Bone marrow (tissue), 2 donors: ENCODE measurements at places on chromosomes 3 and 15.

- DNase-seq = peak; percentile 24
These were observed 101.6 kb downstream of the CPN2 start for GRCh38 chr3:194249323-194250097.

DNA sequence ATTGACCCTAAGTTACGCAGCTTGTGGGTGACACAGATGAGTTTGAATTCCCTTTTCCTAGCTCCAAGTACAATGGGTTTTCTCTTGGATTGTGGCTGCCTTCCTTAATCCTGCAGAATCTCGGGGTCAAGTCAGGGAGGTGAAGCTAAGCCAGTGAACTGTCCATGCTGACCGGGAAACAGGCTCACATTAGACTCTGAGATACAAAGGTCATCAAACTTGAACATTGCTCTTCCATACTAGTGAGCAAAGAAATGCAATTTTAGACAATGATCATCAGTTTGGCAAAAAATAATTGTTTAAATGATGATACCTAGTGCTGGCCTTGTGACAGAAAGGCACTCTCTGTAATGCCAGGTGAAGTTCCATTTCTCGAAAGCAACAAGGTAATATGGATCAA lies 31.6 kb downstream of the SLC6A1 start:
- DNase-seq = no peak

- DNase-seq = no peak
These were observed 98.6 kb upstream of the ABHD17C start for GRCh38 chr15:80596521-80596976.

GRCh38 chr3:188577539-188577938 lies 423.6 kb downstream of the LPP start:
- DNase-seq = no peak

DNA sequence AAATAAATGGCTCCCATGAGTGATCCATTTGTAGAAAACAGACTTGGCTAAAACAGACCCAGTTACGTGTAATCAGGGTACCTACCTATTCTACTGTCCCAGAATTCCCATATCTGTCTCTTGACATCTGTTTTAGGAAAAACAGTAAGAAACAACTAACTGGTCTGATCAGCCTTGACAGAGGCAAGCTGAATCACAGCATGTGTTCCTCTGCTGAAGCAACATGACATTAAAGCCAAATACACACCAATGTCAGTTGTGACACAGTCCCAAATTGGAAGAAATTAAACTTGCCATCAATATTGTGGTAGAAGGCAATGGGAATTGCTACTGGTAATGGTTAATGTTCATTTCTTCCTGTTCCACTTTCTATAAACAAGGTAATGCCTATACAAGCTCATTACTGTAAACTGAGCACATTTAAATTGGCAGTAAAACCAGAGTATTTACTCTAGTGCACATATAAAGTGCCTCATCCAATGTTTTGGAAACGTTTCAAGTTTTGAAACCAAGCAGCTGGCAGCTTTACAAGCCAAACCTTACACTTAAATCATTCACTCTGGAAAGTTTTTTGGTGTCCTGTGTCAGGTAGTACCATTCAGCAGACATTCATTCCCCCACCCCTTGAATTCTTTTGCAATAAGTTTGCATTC lies 27.0 kb downstream of the ALDH1A2 start:
- DNase-seq = no peak

DNA sequence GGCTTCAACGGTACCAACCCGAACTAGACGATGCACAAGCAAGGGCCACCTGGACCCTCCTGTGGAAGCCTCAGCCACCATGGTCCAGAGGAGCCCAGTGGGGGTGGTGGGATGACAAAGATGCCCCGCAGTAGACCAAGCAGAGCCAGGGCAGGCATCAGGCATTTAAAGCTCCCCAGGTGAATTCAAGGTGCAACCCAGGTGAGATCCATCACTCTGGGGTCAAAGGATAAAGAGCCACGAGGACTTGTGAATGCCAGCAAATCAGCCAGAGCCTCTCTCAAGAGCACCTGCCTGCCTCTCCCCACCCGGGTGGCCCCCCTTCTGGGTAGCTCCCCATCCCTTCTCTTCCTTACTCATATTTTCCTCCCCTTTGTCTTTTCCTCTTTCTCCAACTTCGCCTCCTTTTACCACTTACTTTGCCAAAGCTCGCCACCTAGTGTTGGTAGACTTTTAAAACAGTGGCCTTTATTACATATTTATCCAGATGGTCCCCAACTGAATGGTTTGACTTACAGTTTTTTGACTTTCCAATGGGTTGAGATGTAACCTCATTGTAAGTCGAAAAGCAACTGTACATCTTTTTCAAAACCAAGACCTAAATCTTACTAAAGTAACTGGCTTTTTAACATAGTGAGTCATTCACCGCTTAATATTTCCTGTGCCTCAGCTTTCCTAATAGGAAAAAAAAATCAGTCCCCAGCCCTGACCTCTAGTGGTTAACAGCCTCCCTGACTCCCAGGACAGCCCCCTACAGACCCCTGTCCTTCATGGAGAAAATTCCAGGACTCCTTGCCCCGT lies 18.8 kb downstream of the PLA2G4F start:
- DNase-seq = peak; percentile 23

GRCh38 chr3:43873723-43874122 lies 183.0 kb downstream of the ABHD5 start:
- DNase-seq = no peak

DNA sequence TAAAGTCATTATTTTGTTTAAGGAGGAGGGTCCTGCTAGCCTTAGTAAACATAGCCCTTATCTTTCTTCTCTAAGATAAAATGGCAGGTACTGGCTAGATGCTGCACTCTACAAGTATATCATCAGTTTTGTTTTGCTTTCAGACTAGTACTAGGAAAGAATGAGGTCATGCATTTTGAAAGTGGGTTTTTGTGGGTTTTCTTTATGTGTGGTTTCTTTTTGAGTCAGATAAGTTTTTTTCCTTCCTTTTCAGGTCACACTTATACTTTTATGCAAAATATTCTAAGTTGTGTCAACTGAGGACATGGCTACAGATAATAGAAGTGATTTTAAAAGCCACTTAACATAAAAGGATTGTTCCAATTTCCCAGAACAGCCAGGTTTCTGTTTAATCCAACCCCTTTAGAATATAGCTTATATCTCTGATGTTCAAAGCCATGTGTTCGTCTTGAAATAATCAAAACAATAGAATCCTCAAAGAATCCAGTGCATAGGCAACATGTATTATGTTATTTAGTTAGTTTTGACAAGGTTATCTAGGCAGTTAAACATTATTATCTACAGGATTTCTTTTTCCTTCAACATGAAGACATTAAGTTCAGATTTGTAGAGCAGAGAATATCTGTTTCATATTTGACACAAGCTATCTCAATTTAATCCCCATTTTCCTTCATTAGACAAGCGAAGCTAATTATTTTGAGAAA lies 406.2 kb downstream of the RBMS3 start:
- DNase-seq = no peak

DNA sequence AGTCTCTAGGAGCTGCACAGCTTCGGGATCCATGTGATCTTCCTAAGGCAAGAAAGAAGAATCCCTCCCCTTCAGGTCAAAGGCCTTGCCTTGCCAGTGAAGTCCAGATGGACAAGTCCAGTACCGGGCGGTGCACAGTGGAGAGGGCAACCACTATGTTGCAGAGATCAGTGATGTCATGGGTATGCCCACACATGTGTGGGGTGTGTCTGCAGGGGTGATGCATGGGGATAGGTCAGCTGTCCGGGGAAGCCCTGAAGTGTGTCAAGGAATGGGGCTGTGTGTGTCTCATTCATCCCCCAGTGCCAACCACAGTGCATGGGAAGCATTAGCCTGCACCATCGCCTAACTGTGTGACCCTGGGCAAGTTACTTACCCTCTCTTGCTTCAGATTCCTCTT lies 66.5 kb downstream of the TLE3 start:
- DNase-seq = no peak

- no peak for DNase-seq
These were observed 18.6 kb downstream of the POMGNT2 start for GRCh38 chr3:43087249-43087776.

DNA sequence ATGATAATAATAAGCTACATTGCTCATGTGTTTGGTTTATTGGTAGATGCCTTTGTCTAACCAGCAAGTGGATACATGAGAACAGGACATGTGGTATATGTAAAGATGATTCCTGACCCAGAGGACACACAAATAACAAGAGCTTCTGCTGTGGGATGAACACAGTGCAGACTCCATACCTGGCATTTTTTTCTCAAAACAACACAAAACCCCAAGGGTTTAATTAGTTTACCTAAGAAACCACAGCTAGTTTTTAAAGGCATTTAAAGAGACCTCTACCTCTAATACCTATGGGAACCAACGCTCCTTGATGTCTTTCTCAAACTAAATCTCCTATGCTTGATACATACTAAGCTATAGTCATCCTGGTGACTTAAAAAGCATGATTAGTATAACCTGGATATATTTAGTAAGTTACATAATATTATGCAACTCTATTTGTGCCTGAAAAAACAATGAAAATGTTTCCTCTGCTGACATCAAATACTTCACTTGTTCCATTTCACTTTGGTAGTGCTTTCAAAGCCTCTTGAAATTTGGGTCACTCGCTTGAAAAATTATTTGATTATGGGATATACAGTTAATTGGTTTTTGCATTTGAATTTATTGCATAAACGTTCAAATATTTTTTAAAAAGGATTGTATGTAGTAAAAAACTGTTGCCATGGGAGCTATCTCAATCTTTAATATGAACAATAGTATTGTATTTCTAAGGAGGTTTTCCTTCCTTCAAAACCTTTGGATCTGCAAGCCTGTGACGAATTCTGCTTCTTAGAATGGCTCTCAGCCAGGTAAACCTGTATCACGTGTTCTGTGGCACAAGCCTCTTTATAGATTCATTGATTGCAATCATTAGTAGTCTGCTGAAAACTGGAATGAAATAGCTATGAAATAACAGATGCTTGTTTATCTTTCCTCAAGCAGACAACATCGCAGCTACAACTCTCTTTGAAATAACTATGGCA lies 233.0 kb upstream of the KCNMB2 start:
- no peak for DNase-seq

- no peak for DNase-seq
These were observed 467.0 kb upstream of the RASGRP1 start for GRCh38 chr15:39031596-39031995.

GRCh38 chr3:45870099-45870498 lies 16.2 kb upstream of the CCR9 start:
- no peak for DNase-seq

GRCh38 chr15:58442122-58442521 lies 10.3 kb downstream of the LIPC start:
- no peak for DNase-seq

DNA sequence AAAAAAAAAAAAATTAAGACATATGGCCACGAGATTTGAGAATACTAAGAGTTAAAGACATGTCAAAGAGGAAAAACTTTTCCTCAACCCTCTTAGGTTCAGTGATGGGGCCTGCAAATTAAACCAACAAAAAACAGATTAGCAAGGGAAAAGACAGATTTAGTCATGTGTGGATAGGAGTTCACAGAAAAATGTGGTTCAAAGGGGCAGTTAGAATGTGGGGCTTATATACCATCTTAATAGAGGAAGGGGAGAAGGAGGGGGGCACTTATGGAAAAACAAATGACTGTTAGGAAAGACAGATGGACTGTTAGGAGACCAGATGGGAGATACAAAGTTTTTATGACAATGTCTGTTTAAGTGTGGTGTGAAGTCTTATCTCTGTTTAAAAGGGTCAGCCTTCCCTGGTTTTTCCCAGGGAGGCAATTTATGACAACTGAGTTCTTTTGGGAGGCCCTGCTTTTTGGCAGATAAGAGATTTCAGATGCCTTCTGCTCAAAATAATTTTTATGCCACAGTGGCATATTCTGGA lies 68.7 kb upstream of the FURIN start:
- DNase-seq = no peak

DNA sequence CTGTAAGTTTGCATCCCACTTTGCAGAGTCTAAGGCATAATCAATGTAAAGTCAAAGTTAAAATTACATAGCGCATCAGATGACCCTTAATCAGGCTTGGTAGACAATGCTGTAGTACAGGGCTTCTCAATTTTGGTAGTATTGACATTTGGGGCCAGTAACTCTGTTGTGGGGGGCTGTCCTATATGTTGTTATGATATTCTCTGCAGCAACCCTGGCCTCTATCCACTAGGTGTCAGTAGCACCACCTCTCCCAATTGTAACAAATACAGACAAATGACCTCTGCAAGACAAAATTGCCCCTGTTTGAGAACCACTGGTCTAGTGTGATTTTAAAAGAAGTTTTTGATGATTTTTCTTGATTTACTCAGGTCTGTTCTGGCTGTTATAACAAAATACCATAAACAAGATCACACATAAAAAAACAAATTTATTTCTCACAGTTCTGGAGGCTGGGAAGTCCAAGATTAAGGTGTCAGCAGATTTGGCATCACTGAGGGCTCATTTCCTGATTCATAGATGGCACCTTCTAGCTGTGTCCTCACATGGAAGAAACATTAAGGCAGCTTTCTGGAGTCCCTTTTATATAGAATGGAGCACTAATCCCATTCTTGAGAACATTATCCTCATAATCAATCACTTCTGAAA lies 37.6 kb upstream of the SLC9A9 start:
- DNase-seq = peak; percentile 35

DNA sequence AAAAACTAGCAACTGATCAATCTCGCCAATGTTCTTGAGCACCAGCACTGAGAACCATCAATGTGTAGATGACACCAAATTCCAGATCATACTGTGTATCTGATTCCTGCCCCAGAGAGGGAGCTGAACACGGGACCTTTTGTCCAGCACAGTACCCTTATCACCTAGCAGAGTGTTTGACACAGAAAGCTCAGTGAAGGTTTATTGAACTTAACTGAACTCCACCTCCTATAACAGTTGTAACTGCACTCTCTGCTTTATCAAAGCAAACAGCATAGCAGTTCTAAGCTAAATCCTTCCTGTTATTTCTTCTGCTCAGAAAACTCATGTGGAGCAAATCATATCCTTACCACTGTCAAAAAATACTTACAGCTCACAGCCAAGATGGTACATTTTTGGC lies 183.4 kb upstream of the SLCO3A1 start:
- DNase-seq = no peak

DNA sequence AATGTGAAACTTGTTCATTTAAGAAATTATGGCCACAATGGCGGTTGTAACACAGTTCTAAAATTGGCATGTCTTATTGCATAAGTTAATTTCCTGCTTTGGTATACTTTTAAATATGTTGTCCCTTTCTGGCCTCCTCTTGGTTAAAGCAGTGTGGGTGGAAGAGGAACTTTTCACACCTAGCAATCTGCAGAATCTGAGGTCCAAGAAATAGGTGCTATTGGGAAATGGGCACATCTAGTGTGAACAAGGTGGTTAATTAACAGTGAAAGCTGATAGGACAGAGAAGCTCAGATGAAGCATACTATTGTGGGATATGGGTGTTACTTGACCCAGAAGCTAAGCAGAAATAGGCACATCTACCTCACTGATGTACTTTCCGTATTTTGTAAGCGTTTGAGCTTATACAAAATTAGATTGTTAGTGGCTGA lies 10.6 kb downstream of the CMC1 start:
- no peak for DNase-seq

DNA sequence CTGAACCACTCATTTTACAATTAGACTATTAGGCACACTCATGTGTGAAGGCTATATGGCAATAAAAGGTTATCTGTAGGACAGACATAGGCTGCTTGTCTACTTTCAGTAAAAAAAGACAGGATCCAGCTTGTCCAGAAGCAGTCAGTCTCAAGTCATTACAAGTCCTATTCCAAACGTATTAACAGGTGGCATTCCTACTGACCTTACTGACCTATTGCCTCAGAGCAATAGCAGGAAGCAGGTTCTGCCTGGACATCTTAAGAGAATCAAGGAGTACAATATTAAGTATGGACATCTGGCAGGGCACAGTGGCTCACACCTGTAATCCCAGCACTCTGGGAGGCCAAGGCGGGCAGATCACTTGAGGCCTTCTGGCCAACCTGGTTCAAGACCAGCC lies 7.0 kb downstream of the CMTM6 start:
- no peak for DNase-seq
